ENCODE measurements at places on chromosomes 7 and 10. TPM values are rescaled to one million over a fixed set of nuclear protein-coding genes. Genes with fewer than 3 reads are reported as not detected.

GRCh38 chr10:33368086-33368485, 33.6 kb upstream of the NRP1 start:
- DNase-seq: no peak

Gene NEURL1
- polyA plus RNA-seq: 0.12 TPM

- no peak for DNase-seq
These were observed 74.3 kb downstream of the ANKRD7 start for GRCh38 chr7:118298771-118299170.

- no peak for DNase-seq
These were observed 45.1 kb upstream of the PLEKHA1 start for GRCh38 chr10:122329416-122329815.

DNA sequence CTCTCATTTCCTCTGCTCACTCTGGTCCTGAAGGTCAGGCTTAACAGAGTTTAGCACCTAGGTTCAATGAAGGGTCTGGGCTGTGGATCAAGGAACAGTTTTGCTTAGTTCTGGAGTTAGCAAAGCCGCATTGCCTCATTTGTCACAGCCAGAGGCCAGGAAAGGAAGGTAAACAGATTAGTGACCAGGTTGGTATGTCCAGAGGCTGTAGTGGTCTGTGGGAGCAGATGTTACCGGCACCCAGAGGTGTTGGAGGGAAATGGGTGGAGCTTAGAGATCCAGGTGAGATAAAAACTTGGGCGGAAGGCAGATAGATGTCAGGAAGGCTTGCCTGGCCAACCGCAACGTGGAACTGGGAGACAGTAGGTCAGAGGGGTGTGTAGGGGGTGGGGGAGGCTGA, 36.6 kb upstream of the ZMIZ2 start:
- DNase-seq: no peak

GRCh38 chr7:46720761-46721160, 799.7 kb upstream of the IGFBP3 start:
- DNase-seq: no peak

DNA sequence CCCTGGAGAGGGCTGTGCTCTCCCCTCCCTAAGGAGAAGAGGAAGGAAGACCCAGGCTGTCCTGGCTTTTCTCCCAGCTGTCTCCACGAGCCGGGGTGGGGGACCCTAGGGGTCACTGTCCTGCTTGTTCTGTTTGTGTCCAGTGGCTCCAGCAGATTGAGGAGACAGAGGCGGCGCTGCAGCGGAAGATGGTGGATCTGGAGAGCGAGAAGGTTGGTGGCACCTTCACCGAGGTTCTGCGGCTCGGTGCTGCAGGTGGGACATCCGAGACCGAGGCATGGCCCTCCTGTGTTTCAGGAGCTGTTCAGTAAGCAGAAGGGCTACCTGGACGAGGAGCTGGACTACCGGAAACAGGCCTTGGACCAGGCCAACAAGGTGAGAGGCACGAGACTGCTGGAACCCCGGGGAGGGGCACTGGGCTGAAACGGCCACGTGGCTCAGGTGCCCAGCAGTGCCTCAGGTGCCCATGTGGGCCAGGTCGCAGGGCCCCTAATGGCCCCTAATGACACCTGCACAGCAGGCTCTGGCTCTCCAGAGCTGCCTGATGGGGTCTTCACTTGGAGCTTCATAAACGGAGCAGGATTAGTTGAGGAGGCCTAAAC, 33.0 kb upstream of the DPYSL4 start:
- DNase-seq: no peak

GRCh38 chr7:93622036-93623033, 47.8 kb upstream of the CALCR start:
- peak; percentile 66 for DNase-seq

- DNase-seq: no peak
These were observed 62.2 kb downstream of the LANCL2 start for GRCh38 chr7:55427342-55427741.

GRCh38 chr10:22978287-22978686, 50.4 kb downstream of the ARMC3 start:
- no peak for DNase-seq

- DNase-seq: no peak
These were observed 243.9 kb downstream of the ETV1 start for GRCh38 chr7:13745530-13745929.

DNA sequence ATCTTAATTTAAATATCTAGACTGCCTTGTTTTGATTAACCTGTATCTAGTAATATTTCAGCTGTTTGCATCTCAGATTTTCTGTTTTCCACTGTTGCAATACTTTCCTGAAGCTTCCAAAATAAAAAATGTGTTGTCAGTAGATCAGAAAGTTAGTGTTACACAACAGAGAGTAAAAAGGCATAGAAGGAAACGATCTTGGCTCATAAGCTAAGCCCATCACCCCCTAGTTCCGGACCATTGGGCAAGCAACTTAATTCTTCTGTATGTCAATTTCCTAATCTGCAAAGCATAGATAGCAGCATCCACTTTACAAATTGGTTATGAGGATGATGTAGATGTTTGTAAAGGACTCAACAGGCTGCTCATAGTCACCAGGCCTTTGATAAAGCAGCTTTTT, 4.4 kb downstream of the PON3 start:
- DNase-seq: no peak

DNA sequence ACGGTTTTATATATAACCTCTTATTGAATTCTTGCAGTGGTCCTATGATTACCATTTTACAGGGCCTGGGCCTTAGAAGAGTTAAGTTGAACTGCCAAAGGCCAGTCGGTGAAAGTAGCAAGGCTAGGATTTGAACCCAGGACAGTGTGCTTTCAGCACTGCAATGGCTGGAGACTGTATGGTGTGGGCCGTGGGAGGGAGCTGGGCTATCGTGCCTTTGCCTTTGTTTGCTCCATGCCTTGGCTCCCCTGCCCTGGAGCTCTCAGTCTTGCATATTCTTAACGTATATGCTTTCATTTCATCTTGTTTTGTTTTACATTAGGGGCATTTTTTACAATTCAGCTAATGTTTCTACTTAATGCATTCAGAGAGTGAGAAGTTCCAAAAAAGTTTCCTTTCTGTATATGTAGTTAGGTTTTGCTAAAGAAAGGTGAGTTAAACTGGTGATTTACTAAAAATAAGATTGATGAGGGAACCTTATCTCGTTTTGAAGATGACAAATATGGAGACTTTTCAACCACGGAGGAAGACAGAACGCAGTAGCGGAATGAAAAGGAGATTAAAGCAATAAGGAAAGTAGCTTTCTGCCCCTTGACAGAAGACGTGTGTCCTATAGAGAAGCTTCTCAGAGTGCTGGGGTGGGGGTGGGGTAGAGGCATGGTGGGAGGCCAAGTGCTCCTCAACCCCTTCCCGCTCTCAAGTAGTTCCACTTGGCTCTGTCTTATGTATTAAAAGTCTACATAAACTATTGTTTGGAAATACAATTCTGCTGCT, 82.5 kb downstream of the RTKN2 start:
- no peak for DNase-seq

DNA sequence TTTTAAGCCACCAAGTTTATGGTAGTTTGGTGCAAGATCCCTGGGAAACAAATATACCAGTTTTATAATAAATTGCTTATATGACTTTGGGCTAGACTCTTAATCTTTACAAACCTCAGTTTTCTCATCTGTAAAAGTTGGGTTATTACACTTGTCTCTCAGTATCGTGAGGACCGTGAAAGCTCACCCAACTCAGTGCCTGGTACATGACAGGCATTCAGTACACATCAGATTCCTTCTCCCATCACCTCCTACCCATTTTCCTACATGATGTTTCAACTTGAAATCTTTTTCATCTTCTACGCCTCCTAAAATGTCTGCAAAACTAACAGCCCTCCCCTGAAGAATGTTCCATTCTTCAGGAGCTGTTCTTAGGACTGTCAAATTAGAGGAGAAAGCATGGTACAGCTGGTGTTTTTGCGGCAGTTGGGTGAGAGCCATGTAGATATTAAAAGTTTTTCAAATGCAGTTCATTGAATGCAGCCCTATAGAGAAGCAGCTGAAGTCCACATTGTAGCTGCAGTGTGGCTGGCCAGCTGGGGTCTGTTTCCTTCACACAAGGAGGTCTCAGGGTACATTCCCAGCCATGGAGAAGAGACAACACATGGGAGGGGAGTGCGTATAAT, 812.8 kb downstream of the LRMDA start:
- DNase-seq: no peak

Gene WNT8B
- 0.04 TPM for polyA plus RNA-seq

Gene IL2RA
- polyA plus RNA-seq: not detected

DNA sequence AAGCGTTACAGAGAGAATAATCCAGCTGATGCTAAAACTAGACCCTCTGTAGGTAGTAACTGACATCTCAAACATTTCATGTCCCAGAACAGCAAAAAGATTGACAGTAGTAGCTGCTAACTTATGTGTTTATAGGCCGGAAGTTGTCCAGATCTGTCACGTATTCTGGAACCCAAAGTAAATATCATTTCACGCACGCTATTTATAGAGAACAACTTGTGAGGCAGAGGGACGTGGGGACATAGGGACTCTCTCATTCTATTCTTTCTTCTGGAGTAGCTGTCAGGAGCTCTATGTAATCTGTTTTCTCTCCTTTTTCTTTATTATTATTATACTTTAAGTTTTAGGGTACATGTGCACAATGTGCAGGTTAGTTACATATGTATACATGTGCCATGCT, 22.3 kb downstream of the AGK start:
- DNase-seq: no peak

DNA sequence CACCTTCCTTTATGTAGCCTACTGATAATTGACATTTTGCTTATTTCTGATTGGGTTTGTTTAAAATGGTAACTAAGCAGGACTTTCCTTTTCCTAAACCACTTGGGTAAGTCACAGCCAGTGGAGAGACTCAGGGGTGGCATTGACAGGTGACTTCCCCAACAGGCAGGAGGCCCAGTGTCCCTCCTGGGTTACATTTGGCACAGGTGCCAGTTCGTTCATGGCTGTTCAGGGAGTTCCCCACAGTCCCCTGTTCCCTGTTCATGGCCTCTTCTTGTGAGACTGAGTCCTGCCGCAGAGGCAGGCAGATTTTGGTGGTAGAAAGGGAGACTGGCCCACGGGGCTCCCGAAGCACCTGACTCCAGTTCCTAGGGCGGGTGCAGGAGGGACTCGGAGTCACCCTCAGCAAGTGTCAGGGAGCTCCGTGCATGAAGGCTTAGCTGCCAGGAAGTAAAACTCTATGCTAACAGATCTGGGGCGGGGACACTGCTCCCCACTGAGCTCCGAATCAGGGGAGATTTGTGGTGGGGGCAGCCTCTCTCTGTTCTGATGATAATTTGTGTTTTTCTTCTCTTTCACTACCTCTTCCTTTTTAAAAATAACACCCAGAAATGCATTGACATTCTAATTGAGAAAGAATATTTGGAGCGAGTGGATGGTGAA, 84.1 kb downstream of the EZH2 start:
- no peak for DNase-seq

- DNase-seq: peak; percentile 59
These were observed 578.6 kb upstream of the FOXK1 start for GRCh38 chr7:4103352-4104091.

DNA sequence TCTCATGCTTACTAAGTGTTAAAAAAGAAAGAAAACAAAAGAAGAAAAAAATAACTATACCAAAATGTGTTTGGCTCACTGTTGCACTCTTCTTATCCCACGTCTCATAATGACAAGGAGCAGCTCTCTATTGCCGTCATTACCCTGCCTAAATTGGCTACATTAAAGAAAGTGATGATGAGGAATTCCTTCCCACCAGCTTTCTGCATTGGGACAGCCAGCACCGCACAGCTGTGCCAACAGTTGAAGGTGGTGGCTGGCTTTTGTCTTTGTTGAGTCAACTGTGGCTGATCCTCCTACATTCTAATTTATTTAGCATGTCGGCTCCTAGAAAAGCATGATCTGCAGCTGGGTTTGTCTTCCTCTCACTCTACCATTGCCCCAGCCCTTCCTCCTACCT, 751.8 kb downstream of the KCNMA1 start:
- DNase-seq: no peak

Gene PSMC2
- polyA plus RNA-seq: 259 TPM

GRCh38 chr7:132575419-132575981, 770 bp downstream of the PLXNA4 start:
- peak; percentile 36 for DNase-seq

DNA sequence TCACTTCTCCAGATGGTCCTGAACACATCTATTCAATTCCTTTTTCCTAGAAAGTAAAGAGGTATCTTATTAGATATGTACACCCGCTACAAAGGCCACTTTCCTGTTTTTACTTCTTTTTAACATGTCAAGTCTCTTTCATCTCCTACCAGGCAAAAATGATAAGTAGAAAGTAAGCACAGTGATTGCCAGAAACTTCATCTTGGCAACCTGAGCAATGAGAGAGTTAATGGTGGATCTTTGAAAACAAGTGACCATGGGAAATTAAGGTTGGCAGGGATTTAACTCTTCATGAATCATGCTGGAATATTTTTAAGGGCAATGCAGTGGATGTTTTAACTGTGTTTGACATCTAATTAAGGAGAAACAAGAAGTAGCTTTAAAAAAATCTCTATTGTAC, 2.7 kb downstream of the SEMA3A start:
- peak; percentile 23 for DNase-seq

Gene ARID5B
- 0.84 TPM for polyA plus RNA-seq

Gene PRKCQ
- 3.6 TPM for polyA plus RNA-seq

DNA sequence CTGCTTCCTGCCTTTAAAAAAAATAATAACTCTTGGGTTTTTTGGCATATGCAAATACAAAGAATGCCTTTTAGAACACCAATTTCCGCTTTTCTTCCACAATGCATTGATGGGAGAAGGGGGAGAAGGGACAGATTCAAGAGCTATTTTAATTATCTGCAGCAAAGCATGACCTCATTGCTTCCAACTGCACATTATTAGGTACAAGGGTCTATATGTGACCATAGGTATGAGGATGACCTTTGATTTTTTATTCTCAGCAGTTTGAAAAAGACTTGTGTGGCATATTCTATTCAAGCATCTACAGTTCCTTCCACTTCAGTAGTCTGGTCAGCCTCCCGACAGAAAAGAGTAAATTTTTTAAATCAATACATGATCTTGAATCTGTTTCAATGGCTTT, 39.7 kb downstream of the GRB10 start:
- DNase-seq: no peak

- DNase-seq: no peak
These were observed 35.1 kb downstream of the CH25H start for GRCh38 chr10:89171996-89172395.

Gene RADIL
- polyA plus RNA-seq: 1.5 TPM

DNA sequence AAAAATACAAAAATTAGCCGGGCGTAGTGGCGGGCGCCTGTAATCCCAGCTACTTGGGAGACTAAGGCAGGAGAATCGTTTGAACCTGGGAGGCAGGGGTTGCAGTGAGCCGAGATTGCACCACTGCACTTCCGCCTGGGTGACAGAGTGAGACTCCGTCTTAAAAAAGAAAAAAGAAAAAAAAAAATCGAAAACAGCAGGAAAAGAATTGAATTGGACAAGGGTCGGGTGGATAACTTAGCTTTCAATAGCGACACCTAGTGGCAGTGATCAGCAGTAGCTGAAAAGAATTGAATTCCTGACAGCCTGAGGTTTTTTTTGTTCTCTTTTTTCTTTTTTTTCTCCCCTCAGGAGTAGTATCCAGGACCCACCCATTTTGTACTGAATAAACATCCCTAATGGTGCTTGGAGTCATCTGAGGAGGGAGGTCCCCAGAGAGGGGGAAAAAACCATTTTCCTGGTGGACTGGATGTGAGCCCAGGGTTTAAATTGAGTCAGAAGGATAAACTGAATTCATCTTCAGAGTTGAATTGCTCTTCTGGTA, 55.1 kb downstream of the CYCS start:
- DNase-seq: peak; percentile 84

Measured in A549 (cell line).